ENCODE measurements at places on chromosomes 1 and 21.

DNA sequence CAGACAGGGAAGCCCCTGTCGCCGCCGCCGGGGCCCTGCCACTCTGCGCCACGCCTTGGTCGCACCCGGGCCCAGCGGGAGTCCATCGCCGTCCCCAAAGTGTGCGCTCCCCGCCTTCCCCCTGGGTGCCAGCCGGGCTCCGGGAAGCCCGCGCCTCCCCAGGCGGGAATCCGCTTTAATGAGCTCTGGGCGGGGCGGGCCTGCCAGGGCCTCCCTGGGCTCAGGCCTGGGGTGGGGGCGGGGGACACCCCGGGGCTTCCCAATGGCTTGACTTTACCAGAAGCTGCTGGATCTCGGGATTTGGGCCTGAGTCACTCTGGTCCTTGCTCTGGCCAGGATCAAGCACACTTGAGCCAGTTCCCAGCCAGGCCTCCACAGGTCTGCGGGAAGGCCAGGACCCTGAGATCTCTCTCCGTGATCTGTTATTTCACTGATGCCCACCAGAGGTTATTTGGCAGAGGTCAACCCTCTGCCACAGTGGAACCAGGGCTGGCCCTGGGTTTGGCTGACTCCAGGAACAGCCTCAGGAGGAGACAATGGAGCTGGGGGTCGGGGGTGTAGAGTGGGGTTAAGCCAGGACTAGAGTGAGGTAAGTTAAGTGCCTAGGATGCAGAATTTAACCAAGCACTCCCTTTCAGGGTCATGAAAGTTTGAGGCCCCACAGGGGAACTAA, 178.4 kb upstream of the EDN2 start:
- DNase-seq, result no peak

DNA sequence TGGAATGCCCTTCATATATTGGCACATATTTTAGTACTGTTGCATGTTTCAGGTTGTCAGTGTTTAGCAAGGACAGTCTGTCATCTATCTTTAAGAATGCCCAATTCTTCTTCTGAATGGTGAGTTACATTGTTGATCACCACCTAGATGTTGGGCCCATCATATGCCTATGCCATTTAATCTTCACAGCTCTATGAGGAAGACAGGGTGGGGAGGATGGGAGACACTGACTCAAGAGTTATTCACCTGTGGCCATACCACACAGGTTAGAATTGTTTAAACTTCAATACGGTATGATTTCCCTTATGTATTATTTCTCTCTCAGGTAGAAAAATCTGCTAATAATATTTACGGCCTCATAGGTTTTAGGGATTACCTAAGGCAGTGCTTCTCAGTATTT, 44.8 kb downstream of the MPZL1 start:
- DNase-seq, result no peak

- no peak for DNase-seq
These were observed 33.3 kb downstream of the PTPRC start for GRCh38 chr1:198672124-198672523.

- DNase-seq, result no peak
These were observed 8.3 kb upstream of the TRABD2B start for GRCh38 chr1:48005253-48006117.

GRCh38 chr1:209710093-209710492, 5.4 kb downstream of the HSD11B1 start:
- no peak for DNase-seq

GRCh38 chr1:200438911-200439310, 29.1 kb upstream of the ZNF281 start:
- DNase-seq, result no peak

DNA sequence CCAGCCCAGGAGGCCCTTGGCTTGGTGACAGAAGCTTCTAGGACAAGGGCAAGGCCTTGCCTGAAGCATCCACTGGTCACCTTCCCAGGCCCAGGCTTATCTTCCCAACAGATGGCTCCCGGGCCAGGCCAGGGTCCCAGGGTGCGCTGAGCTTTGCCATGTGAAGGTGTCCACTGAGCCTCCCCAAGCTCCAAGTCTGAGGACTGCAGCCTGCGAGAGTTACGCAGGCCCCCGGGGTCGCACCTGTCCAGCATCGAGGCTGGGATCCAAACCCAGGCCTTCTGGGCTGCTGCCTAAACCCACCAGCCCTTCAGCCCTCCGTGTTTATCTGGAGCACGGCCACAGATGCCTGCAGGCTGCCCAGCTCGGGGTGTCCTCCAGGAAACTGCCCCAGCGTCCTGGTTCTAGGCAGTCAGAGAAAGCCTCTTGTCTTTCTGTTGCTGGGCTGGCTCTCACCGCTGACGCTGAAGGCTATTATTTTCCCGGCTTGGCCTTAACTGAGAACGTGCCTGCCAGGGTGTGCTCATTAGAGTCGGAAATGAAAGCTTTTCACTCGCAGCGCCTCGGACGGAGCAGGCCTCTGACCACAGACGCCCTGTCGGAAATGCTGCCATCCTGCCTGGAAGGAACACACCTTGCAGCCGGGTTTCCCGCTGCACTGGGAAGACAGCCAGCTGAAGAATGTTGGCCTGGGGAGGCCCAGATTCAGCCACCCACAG, 71.4 kb downstream of the MEGF6 start:
- no peak for DNase-seq

Measured in erythroblast (primary cell).